ENCODE measurements at places on chromosomes 11 and 22.

DNA sequence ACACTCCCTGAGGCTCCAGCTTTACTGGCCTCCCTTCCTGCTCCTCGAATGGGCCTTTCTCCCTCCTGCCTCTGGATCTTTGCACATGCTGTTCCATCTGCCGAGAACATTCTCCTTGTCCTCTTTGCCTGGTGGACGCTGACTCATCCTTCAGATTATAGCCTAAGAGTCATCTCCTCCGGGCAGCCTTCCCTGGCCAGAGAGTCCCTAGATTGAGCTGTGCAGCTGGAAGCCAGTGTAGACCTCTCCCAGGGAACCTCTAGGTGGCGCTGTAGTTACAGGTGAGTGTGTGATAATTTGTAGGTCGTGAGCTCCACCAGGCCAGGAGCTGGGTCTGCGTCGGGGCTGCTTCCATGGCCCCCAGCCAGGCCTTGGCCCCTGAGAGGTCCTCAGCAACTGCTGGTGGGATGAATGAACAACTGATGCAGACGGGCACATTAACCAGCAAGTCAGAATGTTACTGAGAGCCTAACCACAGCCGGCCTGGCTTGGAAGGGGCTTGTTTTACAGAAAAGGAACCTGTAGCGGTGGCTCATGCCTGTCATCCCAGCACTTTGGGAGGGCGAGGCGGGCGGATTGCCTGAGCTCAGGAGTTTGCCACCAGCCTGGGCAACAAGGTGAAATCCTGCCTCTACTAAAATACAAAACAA lies 8.7 kb downstream of the PNPLA5 start:
- DNase-seq: peak; percentile 75

GRCh38 chr11:58647866-58648265 lies 25.4 kb downstream of the CNTF start:
- no peak for DNase-seq

DNA sequence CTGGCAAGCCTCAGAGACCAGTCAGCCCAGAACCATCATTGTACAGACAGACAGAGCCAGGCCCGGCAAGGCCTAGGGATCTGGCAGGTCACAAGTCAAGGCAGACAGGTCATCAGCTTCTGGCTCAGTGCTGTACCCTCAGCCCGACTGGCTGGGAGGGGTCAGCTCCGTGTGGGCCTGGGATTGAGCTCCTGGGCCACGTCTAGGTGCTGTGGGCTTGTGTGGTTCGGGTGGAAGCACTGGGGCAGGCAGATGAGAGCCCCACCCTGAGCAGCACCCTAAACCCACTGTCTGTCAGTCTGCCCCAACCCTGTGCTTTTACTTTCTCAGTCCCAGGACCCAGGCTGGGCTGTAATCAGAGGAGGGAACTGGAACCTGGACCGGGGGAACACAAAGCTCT lies 26.9 kb upstream of the P2RY2 start:
- peak; percentile 45 for DNase-seq

GRCh38 chr11:131446590-131447275 lies 76.3 kb downstream of the NTM start:
- no peak for DNase-seq

DNA sequence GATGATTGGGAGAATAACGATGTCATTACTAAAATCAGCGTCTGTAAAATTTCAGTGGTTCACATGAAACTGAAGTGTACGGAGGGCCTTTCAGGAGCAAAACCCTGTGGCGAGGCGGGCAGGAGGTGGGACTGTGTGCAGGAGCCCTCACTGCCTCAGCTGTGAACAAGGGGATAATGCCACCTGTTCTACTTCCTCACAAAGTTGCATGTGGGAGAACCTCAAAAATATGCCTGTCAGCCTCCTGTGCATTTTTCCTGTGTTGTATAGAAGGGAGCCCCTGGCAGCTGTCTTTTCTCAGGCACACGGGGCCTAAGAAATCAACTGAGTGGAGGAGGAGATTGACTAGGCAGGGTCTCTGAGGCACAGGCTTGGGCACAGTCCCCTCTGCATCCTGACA lies 43.0 kb upstream of the MYO18B start:
- no peak for DNase-seq

- DNase-seq: no peak
These were observed 29.0 kb downstream of the P4HA3 start for GRCh38 chr11:74282421-74282820.

DNA sequence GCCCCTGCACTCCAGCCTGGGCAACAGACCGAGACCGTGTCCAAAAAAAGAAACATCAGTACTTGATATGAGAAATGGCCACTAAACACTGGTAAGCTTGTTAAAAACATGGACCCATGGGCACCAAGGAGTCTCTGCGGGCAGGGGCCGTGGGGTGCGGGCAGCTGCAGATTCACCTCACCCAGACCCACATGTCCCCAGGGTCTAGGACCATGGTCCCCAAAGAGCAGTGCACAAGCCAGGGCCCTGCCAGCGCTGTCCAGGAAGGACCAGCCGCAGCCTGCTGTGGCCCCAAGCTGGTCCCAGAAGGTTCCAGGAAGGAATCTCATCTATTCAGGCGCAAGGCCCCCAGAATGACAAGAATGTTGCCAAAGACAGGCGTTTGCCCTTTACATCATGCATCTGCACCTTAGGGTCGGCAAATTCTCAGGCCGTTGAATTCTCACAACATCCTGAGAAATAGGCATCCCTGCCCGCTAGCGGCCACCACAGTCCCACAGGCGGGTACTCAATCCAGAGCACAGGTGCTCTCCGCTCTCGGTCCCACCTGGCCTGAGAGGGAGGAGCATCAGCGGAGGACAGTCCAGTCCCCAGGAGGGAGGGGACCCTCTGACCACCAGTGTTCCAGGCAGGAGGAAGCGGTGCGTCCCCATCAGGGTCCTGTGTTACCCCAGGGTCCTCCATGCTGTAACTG lies 9.5 kb downstream of the YPEL1 start:
- no peak for DNase-seq

- DNase-seq: peak; percentile 87
These were observed 13.3 kb upstream of the PPP6R3 start for GRCh38 chr11:68447015-68447801.

DNA sequence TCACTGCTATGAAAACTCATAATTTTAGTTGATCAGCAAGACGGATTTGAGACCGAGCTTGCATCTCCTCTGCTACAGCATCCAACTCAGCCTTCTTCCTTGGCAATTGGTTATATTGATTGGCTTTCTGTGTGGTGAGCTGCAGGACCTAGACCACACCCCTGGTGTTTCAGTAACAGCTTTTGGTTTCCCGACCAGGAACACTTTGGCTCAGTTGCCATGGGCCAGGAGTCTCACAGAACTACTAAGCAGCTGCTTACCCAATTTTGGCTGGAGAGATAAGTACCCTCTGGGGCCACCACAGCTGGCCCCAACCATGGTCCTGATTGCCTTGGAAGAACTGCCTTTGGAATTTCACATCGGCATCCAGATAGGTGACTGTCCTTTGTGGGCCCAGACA lies at the start of gene GLYATL1:
TSS of gene GLYATL1 (plus strand) at position 212 of the 400 bp plus-strand sequence. CDS start 7,600 bp downstream, outside the sequence.
- no peak for DNase-seq

DNA sequence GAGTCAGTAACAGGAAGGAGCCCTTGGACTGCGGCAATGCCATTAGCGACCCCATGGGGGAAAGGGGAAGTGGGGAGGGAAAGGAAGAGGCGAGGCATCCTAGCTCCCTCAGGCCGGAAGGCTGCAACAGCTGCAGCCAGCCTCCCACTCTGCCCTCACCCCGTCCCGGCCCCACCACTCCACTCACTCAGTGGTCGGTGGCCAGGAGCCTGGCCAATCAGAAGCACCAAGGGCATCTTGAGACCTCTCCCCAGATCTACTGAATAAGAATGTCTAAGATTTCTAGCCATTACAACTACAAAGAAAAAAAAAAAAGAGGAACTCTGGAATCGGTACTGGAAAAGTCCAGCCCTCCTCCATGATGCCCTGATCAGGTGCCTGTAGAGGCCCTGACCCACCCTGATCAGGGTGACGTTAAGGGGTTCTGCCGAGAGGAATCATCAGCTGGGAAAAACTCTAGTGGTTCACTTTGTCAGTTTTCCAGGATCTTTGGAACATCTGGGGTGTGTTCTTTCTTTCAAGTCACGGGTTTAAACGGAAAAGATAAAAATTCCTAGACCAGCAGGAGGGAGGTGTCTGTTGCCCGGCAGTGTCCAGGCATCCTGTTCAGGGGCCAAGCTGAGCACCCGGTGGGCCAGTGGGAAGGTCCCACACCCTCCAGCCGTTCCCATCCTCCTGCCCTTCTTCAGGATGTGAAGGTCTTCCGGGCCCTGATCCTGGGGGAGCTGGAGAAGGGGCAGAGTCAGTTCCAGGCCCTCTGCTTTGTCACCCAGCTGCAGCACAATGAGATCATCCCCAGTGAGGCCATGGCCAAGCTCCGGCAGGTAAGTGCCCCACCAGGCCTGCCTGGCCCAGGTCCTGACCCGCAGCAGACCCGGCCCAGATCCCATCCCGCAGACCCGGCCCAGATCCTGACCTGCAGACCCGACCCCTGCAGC lies 14.4 kb downstream of the OAF start:
- DNase-seq: no peak

DNA sequence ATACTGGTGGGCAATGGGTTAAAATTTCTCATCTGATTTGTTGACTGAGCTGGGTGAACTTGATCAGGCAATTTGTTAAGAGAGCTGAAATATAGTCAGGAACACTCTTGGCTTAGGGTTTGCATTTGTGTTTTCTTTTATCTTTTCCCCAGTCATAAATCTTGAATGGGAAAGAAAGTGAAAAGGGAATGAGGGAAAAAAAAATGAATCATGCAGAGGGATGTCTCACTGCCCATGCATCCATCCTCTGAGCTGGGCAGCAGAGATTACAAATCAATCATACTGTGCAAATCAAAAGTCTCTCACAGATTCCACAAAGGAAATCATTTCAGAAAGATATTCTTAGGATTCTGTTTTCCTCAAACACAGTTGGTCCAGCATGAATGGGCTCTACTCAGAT lies 174.2 kb upstream of the MPPED2 start:
- no peak for DNase-seq

GRCh38 chr11:71251761-71252268 lies 562 bp downstream of the SHANK2 start:
- DNase-seq: no peak

DNA sequence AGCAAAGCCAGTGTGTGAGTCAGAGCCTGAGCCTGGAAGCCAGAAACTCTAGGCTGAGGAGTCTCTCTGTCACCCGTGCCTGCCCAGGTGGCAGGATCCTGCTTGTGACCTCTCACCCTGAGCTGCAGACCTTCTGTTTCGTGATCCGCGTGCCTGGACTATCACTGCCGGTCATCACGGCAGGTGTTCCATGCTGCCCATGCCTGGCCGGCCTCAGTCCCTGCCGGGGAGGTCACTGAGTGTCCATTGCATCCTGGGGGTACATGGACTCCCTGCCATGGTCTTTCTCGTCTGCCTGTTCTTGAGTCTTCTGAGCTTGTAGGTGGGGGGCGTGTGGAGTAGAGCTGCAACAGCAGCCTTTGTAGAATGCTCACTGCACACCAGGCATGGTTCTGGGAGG lies 1032.4 kb downstream of the TBC1D22A start:
- no peak for DNase-seq

DNA sequence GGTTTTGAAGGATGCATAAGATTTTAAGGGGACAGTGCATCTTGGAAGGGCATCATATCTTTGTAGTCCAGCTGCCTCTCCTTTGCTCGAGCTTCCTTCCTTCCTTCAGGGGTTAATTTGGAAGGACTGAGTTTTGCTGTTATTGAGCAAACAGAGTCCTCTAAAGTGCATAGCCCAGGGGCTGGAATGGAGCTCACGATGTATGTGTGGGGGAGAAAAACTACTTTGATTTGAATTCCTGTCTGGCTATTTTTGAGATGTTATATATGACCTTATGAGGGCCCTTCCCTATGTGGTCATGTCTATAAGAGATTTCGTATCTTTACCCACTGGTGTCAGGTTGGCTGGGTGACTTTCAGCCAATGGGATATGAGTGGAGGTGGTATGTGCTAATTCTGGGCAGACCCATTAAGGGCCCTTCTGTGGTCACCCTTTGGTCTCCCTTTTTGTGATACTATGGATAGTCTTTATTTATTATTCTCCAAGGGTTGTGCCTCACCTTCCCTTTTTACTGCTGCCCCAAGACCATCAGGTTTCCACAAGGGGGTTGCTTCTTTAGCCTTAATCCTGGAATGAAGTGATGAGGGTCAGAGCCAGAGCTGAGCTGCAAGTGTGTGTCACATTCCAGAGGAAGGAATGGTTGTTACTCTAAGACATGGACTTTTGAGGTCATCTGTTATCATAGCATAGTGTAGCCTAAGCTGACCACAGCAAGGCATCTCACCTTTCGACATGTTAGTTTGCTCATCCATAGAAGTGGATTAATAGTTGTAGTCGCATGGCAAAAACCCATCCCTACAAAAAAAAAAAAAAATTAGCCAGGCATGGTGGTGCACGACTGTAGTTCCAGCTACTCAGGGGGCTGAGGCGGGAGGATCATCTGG lies 54.6 kb downstream of the LRRC74B start:
- no peak for DNase-seq

DNA sequence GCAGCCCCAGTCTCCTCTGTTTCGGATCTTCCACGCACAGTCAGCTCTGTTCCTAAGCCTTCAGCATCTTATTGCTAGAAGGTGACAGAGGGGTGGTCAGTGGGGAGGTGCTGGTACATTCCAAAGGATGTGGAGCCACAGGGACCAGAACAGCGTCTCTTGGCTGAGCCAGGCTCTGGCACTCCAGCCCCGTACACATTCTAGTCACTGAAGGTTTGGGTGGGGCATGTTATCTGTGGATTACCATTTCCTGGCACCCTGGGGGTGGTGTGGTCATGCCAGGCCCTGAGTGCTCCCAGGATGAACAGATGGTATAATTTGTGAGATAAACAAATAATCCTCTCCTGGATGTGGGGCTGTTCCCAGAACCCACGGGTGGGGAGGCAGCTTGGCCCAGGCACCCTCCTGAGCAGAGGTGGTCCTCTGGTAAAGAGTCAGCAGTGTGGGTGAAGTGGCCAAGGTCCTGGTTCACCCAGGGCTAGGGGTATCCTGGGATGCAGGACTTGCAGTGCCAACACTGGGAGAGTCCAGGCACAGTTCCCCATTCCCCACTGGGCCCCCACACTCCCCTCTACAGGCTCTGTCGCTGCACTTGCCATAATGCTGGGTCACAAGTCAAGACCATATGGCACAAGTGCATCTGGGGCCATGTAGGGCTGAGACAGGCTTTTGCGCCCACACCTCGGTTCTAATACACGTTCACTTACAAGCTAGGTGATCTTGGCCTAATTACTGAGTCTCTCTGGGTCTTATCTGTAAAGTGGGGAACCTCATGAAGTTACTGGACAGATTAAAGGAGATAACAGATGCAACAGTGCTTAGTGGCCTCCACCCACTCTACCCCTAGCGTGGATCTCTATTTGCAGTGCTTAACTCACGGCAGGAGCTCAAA lies 33.0 kb downstream of the DKK3 start:
- DNase-seq: no peak
